Fibroblast of the conjunctiva (primary cell): ENCODE measurements at places on chromosomes 5 and 9.

GRCh38 chr5:173625673-173626504 is 9.4 kb upstream of the BOD1 start:
- DNase-seq: no peak

DNA sequence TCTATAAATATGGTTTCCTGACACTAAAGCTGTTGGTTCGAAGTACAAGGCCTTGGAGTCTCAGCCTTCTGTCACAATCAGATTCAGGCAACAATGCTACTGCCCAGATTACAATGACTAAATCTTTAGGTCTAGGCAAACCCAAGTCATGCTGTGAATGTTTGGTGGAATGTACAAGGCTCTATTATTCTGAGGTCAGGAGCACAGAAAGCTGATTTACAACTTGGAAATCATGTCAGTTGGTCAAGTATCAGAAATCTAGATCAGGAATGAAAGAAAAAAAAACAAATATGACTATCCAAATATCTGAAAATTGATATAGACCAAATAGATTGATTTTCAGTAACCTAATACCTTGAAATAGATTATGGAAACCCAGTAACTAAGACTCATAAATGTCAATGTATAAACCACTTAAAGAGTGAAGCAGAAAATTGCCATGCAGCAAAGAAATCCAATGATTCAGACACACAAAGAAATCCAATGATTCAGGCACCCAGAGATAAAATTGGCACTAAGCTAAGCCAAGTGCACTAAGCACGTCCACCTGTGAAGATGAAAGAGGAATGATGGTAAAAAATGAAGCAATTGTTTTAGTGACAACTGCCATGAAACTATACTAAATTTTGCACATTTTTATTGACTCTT is 588.0 kb upstream of the TUSC1 start:
- DNase-seq: no peak

DNA sequence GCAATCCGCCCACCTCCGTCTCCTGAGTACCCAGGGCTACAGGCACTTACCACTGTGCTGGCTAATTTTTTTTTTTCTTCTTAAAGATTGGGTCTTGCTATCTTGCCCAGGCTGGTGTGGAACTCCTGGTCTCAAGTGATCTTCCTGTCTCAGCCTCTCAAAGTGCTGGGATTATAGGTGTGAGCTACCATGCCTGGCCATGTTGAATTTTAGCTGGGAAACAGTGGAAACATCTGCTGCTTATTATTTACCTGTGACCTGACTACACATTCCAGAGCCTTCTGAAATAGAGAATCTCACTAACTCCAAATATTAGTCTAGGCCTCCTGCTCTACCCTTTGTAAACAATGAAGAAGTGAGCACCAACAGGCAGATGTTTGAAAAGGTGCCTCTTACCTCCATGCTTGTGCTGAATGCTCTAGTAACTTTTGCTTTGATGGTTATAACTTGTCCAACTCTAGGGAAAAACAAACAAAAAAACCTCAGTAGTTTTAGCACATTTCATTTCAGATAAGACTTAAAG is 22.5 kb downstream of the ACOT12 start:
- no peak for DNase-seq

- DNase-seq: no peak
Observed at GRCh38 chr9:4020038-4020754, 279.7 kb downstream of the GLIS3 start.

GRCh38 chr5:673161-673830 is 19.9 kb downstream of the TPPP start:
- DNase-seq: no peak

DNA sequence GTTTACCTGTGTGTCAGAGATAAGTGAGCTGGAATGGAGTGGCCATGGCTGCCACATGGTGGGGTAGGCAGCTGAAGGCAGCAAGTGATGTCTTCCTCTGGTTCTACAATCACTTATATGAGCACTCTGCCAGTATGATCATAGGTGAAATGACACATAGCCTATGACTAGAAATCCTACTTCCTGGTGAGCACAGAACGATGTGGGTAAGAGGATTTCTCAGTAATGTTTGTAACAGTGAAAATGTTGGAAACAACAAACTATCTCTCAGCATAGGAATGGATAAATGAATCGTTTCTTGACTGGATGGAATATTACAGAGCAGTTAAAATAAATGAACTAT is 187.0 kb upstream of the S1PR3 start:
- DNase-seq: no peak

GRCh38 chr9:114720086-114720676 is 38.2 kb upstream of the TEX48 start:
- DNase-seq: no peak

GRCh38 chr5:26690511-26690910 is 347.9 kb downstream of the CDH9 start:
- no peak for DNase-seq

DNA sequence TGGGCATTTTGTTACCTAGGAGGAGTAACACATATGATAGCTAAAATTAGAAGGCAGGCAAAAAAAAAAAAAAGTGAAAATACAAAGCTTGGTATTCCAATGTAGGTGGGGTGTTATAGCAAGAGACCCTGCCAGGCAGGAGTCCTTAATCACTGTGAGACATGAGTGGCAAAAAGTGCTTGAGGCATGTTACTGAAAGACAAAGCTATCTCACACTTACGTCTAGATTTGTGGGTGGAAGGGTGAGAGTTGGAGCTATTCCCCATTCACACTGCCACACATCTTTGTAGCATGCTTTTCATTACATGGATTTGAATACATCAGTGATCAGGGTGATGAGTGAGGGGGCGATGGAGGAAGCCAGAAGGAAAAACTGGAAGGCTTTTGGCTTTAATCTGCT is 2.6 kb upstream of the PLPPR1 start:
- no peak for DNase-seq

DNA sequence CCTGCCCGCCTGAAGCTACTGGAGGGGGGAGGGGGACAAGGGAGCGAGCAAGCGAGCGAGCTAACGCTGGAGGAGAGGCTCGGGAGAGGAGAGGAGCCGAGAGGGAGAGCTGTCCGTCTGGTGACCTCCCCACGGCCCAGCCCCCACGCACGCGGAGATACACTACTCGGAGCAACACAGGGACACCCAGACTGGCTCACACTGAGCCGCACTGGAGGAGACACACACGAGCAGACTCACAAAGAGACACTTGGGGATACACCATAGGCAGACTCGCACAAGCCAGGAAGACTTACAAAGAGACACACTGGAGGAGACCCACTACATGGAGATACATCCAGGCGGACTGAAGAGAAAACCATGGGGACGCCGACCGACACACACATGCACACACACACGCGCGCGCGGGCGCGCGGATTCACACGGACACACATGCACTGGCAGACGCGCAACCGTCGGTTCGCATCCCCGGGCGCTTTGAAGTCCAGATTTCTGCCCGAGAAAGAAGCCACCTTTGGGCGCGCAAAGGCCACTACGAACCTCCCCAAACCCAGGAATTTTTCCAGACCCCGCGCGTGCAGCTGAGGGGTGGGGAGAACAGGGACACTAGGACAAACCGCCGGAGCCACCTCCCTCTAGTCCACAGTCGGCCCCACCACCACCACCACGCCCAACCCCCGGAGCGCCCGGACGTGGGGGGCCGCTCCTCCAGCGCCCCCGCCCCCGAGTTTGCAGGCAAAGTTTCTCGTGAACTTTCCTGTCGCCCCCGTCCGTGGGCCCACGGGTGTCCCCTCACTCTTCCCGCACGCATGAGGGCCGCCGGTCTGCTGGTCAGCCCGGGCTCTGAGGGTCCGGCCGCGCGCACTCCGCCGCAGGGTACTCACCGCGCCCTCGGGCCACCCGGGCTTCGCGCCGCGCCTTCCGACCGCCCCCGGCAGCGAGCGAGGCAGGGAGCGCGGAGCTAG is 571 bp downstream of the CNTFR start:
- no peak for DNase-seq
